ENCODE measurements at places on chromosomes 2 and 18. TPM values are rescaled to one million over a fixed set of nuclear protein-coding genes. Genes with fewer than 3 reads are reported as not detected.

Gene LRATD1
- total RNA-seq, result 0.04 TPM

Gene PRKAG3
- total RNA-seq, result not detected

Gene ITPRIPL1
- 5.4 TPM for total RNA-seq

Gene HOXD13
- not detected for total RNA-seq

Gene MRO
- total RNA-seq, result not detected

Gene IMPA2
- total RNA-seq, result 10.2 TPM

Gene SERPINB4
- not detected for total RNA-seq

Gene ID2
- total RNA-seq, result 10.1 TPM

Gene UGT1A8
- not detected for total RNA-seq

Gene TMEM37
- 2.3 TPM for total RNA-seq

Gene EN1
- not detected for total RNA-seq

Gene GRP
- not detected for total RNA-seq

Gene UGT1A7
- not detected for total RNA-seq

Gene MATN3
- total RNA-seq, result 0.95 TPM

Gene ERBB4
- total RNA-seq, result 0.07 TPM

Gene NCKAP5
- 0.39 TPM for total RNA-seq

Gene LRRTM1
- not detected for total RNA-seq

Gene FIGLA
- not detected for total RNA-seq

Gene SCN7A
- total RNA-seq, result not detected

Gene TSPYL6
- not detected for total RNA-seq

Gene BMP10
- total RNA-seq, result not detected

Gene TFCP2L1
- not detected for total RNA-seq

Gene ZNF396
- 0.53 TPM for total RNA-seq

Gene GAREM1
- 0.40 TPM for total RNA-seq

Gene KLF7
- 14.0 TPM for total RNA-seq

Gene SERPINB3
- not detected for total RNA-seq

Gene REL
- 6.2 TPM for total RNA-seq

Gene SMARCAL1
- 13.2 TPM for total RNA-seq

Gene SRBD1
- total RNA-seq, result 16.3 TPM

Gene UGT1A9
- total RNA-seq, result not detected

Gene SRD5A2
- total RNA-seq, result not detected

Gene CCL20
- 1.1 TPM for total RNA-seq

Gene LONRF2
- not detected for total RNA-seq

Gene GPR39
- not detected for total RNA-seq

Gene HIBCH
- total RNA-seq, result 14.6 TPM

Gene DES
- total RNA-seq, result not detected

Gene ABHD1
- not detected for total RNA-seq

Gene SYT4
- total RNA-seq, result not detected

Gene CCDC88A
- total RNA-seq, result 31.0 TPM

Gene CABYR
- 1.5 TPM for total RNA-seq

Gene SERPINB12
- not detected for total RNA-seq

All from pulmonary artery endothelial cell (primary cell).